ENCODE measurements at places on chromosomes 2 and 18.

DNA sequence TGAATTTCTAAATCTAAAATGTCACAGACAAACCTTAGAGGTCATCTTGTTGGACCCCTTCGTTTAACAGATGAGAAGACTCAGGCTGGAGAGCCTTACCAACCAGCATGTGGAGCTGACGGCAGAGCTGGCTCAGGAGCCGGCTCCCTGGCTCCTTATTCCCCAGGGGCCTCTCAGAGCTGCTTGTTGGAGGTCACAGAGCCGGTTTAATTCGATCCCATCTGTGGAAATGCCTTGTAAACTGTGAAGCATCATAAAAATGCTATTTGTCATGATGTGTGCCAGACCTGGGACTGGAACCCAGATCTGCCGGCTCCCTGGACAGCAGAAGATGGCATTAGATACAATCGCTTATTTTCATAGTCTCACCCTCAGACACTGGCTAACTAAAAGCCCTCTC, 8.2 kb upstream of the CIB4 start:
- no peak overlapping the region for H3K27ac ChIP-seq
- no peak for DNase-seq
- H3K27me3 ChIP-seq: peaks cover 7% of the 10 kb centered on the region
- H3K36me3 ChIP-seq: no peaks in the 10 kb centered on the region

DNA sequence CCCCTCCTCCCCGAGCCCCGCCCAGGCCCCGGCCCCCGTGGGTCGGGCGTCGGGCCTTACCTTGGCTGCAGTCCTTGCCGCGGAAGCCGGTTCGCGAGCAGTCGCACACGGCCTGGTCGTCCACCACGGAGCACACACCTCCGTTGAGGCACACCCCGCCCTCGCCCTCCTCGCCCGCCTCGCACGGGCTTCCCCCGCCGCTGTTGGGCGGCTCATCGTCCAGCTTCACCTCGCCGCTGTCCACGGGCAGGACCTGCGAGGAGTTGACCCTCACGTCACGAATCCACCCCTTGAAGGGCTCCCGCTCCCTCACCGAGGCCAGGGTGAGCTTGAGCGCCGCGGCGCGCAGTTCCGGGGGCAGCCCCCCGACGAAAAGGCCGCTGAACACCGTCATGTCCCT, 4.5 kb downstream of the NRXN1 start:
- H3K36me3 ChIP-seq: no peaks in the 10 kb centered on the region
- no peak overlapping the region for H3K27ac ChIP-seq
- no peak overlapping the region for H3K4me3 ChIP-seq
- H3K4me1 ChIP-seq: no peaks in the 10 kb centered on the region
- H3K27me3 ChIP-seq: peaks cover 8% of the 10 kb centered on the region

DNA sequence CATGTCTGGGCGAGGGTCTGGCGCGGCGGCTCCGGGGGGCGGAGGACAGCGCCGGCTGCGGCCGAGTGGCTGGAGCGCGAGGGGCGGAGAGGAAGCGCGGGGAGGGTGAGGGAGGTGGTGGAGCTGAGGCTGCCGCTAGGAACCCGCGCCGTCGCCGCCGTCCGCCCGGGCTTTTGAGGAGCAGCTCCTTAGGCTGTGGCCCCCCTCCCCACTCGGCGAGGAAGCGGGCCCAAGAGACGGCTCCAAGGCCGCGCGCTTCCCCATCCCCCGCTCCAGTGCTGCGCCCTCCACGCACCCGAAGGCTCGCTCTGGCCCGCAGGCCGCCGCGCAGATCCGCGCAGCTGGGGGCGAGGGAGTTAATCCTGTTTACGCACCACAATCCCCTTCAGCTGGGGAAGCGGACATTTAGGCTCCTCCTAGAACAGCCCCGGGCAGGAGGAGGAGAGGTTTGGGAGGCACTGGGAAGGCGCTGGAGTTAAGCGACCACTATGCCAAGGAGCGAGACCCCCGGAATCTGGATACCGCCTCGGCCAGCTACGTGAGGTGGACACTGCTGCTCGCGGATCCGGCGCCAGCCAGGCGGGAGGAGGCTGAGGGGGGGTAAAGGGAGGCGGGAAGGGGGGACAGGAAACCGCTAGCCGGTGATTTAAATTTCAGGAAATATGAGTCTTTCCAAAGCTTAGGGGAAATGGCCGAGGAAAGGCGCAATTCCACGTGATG, at the start of gene CNRIP1:
Gene CNRIP1, minus strand, starts transcription at position 552 of the 720 bp plus-strand sequence. Its CDS starts 549 bp downstream, at position 3.
- H3K36me3 ChIP-seq: no peaks in the 10 kb centered on the region
- peaks cover 49% of the 10 kb centered on the region for H3K27me3 ChIP-seq
- H3K27ac ChIP-seq: peak within 1 kb of the TSS; percentile 81
- peak; percentile 40 for DNase-seq
- H3K4me1 ChIP-seq: no peaks in the 10 kb centered on the region

- peak overlapping the region; percentile 87 for H3K4me3 ChIP-seq
- H3K4me1 ChIP-seq: no peaks in the 10 kb centered on the region
- peak overlapping the region; percentile 76 for H3K27ac ChIP-seq
- H3K27me3 ChIP-seq: no peaks in the 10 kb centered on the region
- no peak for DNase-seq
- peaks cover 15% of the 10 kb centered on the region for H3K36me3 ChIP-seq
These were observed 686 bp upstream of the PNO1 start for GRCh38 chr2:68157002-68157401.

DNA sequence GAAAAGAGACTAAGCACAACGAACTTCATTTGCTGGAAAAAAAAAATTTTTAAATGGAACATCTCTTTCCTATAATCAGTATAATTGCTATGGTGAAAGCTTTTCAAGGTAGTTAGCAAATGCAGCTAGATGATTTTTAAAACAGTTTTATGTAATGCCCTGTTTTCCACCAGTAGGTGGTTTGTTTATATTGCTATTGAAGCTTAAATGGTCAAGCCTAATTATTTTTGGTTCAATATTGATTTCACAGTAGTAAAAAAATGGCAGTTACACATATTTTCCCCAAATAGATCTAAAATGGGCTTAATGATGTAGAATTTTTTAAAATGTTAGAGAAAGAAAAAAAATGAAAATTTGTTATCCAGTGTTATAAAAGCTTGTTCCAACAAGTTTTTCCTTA, 70.2 kb downstream of the CDH19 start:
- H3K27me3 ChIP-seq: no peaks in the 10 kb centered on the region
- H3K4me3 ChIP-seq: no peak overlapping the region
- H3K27ac ChIP-seq: no peak overlapping the region
- no peaks in the 10 kb centered on the region for H3K4me1 ChIP-seq
- no peaks in the 10 kb centered on the region for H3K36me3 ChIP-seq

DNA sequence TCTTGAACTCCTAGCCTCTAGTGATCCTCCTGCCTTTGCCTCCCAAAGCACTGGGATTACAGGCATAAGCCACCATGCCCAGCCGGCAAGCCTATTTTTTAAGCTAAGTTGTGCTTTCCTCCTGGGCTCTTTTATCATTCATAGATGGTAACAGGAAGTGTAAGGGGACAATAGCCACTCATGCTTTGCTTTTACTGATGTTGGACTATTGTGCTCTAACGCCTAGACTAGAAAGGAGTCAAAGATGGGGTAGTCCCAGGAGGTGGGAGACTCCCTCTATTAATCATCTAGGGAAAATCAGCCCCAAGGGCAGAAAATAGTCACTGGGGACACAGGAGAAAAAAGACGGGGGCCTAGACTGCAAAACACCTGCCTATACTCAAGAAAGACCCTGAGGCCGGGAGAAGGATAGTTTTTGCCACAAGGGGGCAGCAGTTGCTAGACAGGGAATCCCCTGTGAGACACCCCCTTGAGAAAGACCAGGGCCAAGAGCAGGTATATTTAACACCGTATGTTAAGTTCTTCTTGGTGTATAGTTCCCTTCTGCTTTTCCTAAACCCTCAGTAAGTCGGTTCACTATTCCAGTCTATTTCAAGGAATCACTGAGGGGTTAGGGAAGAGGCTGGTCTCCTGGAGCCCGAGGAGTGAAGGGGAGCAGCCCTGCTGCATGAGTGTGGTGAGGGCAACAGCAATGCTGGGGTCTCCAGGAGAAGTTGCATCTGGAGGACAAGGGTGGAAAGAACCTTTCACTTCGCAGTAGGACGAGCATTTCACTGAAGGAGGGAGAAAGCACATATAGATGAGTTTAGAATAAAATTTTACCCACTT, 2.1 kb upstream of the CXCR1 start:
- H3K27me3 ChIP-seq: peaks cover 4% of the 10 kb centered on the region
- no peaks in the 10 kb centered on the region for H3K36me3 ChIP-seq
- no peak overlapping the region for H3K4me3 ChIP-seq
- peaks cover 10% of the 10 kb centered on the region for H3K4me1 ChIP-seq

All from large intestine (tissue), 12 donors.